ENCODE measurements at places on chromosomes 3 and 15.

DNA sequence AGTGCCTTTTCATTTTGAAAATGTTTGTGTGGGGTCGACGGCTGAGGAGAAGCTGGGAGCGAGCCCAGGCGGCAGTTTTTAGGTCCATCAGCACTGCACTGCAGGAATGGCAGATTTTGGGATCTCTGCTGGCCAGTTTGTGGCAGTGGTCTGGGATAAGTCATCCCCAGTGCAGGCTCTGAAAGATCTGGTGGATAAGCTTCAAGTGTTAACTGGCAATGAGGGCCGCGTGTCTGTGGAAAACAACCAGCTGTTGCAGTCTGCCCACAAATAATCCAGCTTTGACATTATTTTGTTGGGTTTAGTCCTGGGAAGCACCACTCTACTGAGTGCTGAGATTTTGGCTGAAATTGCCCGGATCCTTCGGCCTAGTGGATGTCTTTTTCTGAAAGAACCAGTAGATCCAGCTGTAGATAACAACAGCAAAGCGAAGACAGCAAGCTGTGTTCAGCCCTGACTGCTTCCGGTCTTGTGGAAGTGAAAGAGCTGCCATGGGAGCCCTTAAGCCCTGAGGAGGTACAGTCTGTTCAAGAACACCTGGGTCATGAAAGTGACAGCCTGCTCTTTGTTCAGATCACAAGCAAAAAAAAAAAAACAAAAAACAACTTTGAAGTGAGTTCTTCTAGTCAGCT, 13.1 kb upstream of the ANP32A start:
- no peak for DNase-seq

DNA sequence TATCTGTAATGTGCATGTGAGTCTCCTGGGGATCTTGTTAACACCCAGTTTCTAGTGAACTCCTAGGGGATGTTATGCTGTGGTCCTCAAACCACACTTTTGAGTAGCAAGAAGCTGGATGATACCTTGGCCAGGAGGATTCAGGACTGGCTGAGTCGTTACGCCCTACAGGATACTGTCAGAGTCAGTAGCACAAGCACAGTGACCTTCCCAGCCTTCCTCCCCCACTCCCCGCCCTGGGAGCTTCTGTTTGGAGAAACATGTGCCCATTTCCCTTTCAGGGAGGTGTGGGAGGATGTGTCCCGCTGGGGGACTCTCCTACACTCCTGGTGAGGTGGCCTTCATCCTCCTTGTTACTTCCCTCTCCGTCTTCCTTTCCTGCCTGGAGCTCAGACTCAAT, 76.4 kb upstream of the TRPM1 start:
- DNase-seq = no peak

DNA sequence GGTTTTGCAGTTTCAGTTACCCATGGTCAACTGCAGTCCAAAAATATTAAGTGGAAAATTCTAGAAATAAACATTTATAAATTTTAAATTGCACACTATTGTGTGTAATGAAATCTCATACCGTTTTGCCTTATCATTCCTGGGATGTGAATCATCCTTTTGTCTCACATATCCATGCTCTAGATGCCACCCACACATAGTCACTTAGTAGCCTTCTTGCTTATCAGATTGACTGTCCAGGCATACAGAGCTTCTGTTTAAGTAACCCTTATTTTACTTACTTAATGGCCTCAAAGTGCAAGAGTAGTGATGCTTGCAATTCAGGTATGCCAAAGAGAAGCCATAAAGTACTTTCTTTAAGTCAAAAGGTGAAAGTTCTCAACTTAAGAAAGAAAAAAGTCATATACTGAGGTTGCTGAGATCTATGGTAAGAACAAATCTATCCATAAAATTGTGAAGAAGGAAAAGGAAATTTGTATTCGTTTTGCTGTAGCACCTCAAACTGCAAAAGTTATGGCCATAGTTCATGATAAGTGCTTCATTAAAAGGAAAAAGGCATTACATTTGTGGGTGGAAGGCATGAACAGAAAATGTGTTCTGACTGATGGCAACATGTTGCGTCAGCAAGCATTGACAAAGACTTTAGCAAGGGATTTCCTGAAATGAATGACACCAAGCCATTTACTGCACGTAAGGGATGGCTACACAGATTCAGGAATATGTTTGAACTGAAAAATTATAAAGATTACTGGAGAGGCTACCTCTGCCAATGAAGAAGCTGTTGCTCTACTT, 43.8 kb downstream of the SPATA16 start:
- no peak for DNase-seq

GRCh38 chr15:26670116-26670515, 102.8 kb downstream of the GABRB3 start:
- no peak for DNase-seq

DNA sequence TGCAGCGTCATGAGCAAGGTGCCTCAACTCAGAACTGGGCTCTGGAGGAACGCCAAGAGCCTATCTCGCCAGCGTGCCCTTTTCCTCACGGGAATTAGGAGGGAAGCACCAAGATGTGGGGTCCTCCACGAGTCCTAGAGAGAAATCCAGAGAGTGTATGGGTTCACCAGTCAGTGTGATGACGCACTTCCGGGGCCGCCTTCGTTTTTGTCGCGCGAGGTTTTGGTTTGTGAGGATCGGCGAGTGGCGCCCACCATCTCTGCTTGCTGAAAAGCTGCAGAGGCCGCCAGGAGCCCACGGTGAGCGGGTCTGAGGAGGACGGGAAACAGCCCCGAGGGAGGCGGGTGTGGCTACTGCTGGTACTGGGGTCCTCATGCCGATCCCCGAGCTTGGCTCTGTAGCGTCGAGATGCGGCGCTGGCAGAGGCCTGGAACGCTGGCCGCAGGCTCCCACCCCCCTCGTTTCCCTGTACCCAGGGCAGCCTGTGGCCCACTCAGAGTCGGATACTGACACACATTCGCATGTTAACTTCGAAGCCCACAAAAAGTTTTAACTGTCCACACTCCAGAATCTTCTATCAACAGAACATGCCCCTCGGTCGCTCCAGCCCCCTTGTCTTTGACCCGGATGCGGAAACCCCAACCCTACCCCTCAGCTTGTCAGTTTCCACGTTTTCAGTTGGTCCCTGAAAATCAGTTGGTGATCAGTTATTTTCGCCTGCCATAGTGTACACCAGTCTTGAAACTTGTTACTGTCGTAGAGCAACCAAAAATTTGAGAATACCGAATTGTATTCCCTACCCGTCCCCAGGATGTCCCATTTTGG, 30.4 kb downstream of the ZNF662 start:
- no peak for DNase-seq

- DNase-seq = no peak
Observed at GRCh38 chr3:87468235-87468634, 191.9 kb upstream of the POU1F1 start.

DNA sequence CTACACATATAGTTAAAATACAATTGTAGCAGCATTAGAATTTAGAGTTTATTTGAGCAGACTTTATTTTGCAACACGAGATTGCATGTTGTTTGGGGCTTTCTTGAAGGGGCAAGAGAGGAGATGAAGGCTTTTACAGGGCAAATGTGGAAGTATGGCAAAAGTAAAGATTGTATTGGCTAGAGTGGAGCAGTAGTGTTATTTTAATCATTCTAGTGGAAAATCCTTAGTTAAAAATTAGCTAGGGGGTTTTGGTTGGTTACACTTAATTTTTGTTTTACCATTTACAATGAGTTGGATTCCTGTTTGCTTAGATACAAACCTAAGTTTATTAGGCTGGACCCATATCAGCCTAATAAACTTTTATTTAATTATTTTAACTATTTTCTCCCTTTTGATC, 4.6 kb downstream of the OR5H15 start:
- no peak for DNase-seq

- no peak for DNase-seq
Observed at GRCh38 chr15:31197497-31198414, 96.2 kb upstream of the TRPM1 start.

GRCh38 chr15:70523192-70523591, 240.2 kb downstream of the UACA start:
- DNase-seq = no peak

GRCh38 chr3:194837457-194838127, 151.9 kb downstream of the FAM43A start:
- no peak for DNase-seq

DNA sequence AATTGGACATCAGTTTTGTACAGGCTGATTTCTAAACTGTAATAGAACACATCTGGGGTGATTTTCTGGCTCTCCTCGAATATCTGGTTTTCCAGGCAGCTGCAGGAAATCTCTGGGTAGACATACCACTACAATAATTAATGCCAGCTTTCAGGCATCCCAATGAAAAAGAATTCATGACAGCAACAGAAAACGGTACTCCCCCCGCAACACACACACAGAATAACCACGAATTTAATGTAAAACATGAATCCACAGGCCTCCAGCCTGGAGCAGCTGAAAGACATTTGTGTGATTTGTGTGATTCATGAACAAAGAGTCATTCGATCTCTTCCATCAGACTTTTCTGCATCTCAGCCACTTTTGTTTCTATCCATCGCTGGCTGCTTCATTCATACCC, 262.2 kb downstream of the MAGI1 start:
- no peak for DNase-seq

- DNase-seq = no peak
Observed at GRCh38 chr3:152656214-152656971, 178.5 kb upstream of the P2RY1 start.

DNA sequence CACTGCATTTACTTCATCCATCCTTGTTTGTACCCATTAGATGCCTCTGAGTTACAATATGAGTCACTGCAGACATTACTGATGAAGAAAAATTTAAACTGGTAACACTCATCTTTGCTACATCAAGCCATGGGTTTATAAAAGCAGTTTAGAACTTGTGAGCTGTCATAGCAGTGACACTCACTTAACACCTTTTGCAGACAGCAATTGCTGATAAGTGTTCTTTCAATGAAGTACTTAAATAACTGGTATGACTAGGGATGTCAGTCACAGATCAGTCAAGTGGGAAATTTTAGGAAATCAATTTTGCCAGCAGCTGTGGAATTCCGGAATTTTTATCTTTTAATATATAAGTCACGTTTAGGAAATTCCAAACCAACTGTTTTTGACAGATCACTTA, 643.0 kb downstream of the TBL1XR1 start:
- DNase-seq = no peak

DNA sequence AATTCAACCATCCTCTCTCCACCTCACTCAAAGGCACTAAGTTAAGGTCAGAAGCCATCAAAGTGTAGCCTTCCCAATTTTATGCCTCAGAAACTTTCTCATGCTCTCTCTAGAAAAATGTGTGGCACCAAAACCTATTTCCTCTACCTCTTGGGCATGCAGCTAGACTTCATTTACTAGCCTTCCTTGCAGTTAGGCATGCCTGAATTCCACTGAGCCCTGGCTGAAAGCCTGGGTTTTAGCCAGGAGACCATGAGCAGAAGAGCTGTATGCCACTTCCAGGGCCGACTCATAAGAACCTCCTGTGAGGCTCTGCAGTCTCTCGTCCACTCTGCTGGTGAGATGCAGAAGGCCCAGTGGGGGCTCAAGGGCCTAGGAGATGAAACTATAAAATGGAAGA, 145.0 kb downstream of the MYLK start:
- DNase-seq = no peak

- DNase-seq = no peak
Observed at GRCh38 chr3:154214306-154214705, 93.1 kb downstream of the ARHGEF26 start.

DNA sequence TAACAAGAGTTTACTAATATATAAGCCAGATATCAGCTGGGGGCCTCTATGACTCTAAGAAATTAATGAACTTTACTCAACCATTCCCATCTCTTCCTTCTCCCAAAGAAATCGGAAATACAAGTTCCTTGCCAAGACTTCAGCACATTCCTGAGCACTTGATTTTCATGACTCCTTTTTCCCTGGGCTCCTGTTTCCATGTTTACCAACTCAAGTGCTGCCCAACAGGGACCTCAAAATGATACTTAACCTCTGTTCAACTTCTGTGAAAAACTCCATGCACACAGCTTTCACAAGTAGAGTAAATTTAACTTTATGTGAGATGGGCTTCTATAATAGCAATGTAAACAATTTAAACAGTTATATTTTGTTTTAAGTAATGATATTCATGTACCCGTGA, 315.8 kb upstream of the CDIN1 start:
- no peak for DNase-seq

DNA sequence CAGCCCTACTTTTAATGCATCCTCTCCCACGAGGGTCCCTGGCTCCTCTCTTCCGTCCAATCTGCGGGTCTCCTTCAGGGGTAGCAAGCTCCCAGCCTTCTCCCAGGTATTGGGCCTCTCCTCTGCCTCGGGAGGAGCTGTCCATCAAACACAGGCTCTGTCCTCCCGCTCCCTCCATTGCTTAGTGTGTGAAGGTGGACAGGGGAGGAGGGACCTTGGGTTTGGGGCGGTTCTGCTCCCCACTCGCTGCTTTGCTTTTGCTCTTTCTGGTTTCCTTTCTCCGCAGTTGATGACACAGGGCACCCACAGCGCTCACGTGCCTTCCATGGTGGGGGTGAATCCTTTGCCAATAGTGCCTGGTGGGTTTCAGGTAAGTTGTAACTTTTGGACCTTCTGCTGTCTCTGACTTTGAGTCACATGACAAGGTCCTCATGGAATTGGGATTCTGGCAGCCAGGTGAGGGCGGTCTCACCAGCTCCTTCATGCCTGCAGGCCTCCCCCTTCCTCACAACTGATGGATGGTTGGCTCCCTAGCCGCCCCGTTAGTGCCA, 18.9 kb downstream of the MUC20 start:
- no peak for DNase-seq

- no peak for DNase-seq
Observed at GRCh38 chr15:40582726-40583246, 11.3 kb upstream of the KNL1 start.

DNA sequence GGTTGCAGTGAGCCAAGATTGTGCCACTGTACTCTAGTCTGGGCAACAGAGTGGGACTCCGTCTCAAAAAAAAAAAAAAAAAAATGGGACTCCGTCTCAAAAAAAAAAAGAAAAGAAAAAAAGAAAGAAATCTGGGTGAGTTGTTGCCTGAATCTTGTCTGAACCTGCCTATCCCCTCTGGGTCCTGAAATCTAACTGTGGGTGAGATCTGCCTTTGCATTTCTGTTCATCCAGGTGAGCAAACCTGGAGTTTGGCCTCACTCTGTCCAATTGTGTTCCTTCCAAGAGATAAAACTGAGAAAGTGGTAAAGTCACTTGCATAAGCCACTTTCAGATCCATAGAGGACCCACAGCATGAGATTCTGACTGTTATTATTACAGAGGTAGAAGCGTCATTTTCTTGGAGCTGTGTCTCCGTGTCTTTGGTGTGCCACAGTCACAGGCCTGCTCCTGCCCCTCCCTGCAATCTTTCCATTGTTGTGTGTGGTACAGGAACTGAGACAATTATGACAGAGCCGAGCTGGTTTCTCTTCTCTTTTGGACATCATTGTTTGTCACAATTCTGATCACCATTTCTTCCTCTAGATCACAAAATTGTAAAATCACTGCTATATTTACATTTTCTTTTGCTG, 235.9 kb downstream of the LPP start:
- no peak for DNase-seq

- DNase-seq = no peak
Observed at GRCh38 chr3:112813723-112814171, 32.9 kb downstream of the CD200R1L start.

Data from NCI-H1930 (cell line).